ENCODE measurements at places on chromosomes 4 and X.

- DNase-seq = no peak
These were observed 1338.0 kb downstream of the FSTL5 start for GRCh38 chr4:160825644-160826338.

DNA sequence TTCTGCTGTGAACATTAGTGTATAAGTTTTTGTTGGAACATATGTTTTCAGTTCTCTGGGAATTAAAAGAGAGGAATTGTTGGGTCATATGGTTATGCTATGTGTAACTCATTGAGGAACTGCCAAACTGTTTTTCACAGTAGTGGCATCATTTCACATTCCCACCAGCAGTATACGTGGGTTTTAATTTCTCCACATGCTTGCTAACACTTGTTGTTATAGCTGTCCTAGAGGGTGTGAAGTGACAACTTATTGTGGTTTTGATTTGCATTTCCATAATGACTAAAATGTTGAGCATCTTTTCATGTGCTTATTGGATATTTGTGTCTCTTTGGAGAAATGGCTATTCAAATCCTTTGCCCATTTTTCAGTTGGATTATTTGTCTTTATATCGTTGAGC is 13.7 kb downstream of the APELA start:
- no peak for DNase-seq

- no peak for DNase-seq
These were observed 12.3 kb downstream of the LRP2BP start for GRCh38 chr4:185383451-185383850.

GRCh38 chrX:63713526-63713925 is 71.5 kb downstream of the ARHGEF9 start:
- no peak for DNase-seq

DNA sequence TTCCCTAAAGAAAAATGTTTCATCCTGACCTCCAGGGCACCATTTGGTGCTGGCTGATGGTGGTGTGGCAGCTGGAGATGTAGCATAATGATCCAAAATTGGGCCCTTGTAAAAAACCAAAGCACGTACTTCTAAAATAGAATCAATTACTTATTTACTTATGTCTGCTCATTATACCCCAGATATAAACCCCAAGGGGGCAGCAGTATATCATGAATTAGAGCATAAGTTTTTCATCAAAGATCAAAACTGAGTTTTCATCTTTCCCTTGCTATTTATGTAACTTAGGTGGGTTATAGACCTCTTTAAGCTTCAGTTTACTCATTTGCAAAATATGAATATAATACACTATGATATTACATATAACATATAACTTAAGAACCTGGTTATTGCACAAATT is 241.1 kb downstream of the TACR3 start:
- DNase-seq = no peak

DNA sequence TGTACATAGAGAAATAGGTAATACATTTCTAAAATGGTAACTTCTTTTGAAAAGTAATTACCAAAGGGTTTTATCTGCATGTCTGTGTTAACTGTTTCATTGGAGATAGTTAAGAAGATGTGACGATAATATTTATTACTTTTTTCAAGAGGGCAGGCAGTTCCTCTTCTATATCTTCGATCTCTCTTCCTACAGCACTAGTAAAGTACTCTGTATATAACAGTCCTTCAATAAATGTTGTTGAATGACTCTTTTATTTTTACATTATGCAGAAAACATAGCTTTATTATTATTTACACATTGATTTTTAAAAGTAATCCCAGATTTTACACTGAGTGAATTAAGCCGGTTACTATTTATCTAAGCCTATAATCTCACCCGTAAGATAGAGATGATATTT is 51.8 kb downstream of the TMPRSS11E start:
- no peak for DNase-seq

DNA sequence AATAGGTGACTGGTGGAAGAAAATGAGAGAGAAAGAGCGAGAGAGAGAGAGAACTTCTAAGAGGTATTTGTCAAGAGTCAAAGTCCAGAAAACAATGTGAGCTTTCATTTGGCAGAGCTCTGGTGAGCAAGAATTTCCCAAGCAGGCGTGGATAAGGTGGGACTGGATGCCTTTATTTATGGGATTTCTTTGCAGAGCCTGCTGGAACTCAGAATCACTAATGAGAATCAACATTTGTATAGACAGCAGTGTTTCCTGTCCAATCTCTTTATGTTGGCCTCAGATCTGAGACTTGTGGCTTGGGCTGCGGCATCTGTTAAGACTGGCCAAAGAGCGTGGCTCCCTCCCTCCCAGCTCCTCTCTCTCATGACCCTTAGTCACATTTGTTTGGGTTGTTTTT is 67.9 kb upstream of the TBL1X start:
- no peak for DNase-seq

GRCh38 chr4:33881176-33881575 is 2363.1 kb downstream of the ARAP2 start:
- DNase-seq = no peak

DNA sequence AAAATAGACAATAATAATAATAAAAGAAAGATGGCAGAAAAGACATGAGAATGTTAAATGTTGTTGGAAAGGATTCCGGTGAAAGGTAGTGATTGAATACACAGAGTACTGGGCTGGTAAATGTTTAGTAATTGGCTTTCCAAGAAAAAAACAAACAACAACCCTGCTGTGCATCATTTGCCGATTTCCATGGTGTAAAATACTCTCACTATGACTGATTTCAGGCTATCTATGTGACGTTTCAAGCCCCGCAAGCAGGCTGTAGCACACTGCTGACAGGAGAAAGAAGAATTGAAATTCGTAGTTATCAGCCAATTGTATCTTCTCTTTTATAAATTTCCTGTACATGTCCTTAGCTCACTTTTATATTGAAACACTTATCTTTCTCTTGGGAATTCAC is 13.6 kb upstream of the SEPTIN6 start:
- DNase-seq = no peak

- no peak for DNase-seq
These were observed 84.0 kb upstream of the GRPR start for GRCh38 chrX:16039363-16039762.

GRCh38 chr4:110617646-110618580 is 5.0 kb downstream of the PITX2 start:
- DNase-seq = no peak

DNA sequence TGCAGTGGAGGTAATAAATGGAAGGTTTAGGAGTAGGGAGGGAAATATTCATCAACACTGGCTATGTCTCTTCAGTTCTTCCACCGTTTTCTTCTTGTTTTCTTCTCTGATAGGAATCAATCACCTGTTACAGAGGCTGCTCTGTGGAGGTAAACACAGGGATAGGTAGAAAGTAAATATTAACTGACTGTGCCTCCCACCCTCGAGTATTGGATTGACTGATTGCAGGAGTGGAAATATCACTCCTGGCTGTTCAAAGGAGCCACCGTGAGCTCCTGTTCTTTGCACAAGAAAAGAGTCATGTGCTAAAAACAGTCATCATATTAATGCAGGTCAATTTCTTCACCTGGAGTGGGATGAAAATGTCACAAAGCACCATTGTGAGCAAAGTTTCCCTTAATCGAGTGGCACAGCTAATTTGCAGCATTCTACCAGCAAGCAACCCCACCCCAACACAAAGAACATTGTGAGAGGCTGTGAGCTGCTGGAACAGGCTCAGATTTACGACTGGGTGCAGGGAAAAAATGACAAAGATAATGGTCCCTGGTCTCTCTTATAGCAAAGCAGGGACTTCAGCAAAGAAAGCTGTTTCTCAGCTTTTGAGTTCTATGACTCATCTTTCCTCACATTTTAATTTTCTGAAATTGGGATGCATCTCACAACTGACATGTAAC is 113.7 kb upstream of the TSPAN5 start:
- no peak for DNase-seq

DNA sequence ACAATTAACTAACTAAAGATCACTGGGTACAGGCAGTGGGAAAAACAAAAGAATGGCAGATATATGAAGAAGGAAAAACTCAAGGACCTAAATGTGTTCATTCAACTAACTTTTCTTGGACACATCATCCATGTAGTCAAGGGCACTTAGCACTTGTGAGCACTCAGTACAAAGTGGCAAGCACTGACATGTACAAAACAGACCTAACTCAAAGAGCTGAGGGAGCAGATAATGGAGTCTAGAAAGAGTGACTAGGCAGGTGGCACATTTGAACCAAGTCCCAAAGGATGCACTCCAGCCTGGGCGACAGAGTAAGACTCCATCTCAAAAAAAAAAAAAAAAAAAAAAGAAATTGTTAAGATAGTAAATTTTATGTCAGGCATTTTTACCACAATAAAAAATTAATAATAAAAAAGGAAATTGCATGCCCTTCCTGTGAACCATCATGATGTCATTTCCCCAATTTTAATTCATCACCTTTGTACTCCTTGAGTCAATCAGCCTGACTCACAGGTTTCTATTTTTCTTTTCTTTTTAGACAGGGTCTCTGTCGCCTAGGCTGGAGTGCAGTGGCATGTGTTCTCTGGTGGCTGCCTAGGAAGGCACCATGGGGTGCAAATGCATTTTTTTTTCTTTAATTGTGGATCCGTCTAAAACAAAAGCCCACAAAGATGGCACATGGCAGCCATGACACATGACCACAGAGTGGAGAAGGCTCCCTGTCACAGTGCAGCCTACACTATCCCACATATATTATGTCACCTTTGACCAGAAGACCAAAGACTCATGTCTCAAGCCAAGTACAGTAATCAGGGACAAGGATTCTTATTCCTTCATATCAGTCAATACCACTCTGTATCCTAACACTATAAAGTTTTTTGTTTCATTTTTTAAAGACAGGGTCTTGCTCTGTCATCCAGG is 91.9 kb downstream of the CHST7 start:
- no peak for DNase-seq

DNA sequence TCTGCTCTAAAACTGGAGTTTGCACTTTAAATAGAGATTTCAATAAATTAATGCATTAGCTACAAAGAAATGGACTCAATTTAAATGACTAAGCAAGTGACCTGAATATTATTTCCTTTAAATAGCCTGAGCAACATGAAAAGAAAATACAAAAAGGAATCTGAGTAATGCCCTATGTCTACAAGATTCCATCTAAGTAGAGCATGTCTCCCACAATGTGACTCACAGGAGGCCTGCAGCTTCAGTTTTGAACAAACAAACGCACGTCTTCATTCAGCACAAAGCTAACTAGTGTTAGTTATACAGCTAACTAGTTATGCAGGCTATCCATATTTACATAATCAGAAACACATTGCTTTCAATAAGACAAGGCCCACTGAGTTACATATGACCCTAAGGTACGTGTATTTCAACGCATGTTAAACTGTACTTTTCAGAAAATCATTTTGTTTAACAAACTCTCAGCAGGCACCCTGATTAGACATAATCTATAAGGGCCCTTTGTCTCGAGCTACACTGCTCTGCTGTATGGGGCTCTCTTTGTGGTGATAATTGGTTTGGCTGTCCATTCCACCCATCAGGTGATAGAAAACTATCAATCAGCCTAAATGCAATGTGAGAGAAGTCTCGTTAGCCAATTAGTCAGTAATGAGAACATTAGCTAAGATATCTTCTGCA is 116.5 kb downstream of the MAML3 start:
- no peak for DNase-seq

- no peak for DNase-seq
These were observed 39.5 kb downstream of the USP46 start for GRCh38 chr4:52619591-52619931.

DNA sequence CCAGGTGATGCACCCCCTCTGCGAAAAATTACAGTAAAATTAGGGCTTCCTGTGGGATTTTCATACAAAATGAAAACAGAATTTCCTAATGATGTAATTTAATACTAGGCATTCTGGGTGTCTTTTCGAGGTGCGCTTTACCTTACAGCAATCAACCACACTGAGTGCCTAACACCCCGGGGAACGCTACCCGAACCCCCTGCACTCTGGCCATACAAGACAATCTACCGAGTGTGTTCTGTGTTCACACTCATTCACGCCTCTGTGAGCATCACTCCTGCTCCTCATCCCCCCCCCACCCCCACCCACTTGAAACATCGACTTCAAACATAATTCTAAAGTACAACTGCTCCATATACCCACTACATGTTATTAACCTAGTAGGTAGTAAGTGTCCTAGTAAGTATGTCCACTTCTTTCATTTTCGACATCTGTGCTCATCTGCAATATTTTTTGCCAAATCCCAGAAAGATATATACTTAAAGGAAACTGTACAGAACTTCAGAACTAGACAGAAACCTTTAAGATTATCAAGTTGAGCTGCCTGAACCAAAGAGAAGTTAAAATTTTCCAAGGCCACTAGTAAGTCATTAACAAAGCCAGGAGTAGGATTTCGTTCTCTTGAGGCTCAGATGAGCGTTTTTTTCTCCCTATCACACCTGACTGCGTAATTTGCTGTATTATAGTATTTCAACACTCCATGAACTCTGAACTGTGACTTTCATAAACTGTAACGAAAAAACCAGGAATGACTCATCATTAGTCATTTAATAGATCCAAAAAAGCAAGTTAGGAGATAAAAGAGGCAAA is 80.0 kb downstream of the FAT1 start:
- DNase-seq = no peak

DNA sequence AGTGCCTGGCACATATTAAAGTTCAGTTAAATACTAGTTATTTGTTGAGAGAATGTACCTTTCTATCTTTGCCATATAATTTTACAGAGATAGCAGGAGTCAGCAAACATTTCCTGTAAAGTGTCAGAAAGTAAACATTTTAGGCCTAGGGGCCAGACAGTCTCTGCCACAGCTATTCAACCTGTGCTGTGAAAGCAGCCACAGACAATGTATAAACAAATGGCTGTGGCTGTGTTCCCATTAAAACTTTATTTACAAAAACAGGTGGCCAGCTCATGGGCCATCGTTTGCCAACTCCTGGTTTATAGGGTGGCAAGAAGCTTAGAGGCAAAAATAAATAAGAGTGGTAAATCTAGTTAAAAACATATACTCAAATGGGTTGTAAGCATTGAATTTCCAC is 34.0 kb upstream of the BRS3 start:
- DNase-seq = no peak

DNA sequence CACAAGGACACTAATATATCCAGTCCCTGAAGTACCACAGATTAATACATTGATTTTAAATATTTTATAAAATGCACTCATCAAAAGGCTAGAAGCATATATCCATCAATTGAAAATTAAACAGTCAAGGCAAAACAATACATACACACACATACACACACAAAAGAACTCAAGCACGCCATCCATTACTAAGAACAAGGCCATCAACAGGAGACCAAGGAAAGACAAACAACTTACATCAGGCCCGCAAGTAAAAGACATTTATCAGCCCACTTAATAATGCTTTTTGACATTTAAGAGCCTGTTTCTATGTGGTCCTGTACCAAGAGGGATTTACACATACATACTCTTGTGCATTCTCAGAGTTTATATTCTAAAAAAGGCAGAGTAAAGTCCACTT is 50.0 kb upstream of the ZNF827 start:
- no peak for DNase-seq

- DNase-seq = no peak
These were observed 630.0 kb upstream of the TENM3 start for GRCh38 chr4:181613200-181613599.

- no peak for DNase-seq
These were observed 2141.9 kb upstream of the AGA start for GRCh38 chr4:179584101-179584500.

- no peak for DNase-seq
These were observed 15.9 kb downstream of the RGS12 start for GRCh38 chr4:3308691-3309090.

- DNase-seq = no peak
These were observed 67.7 kb downstream of the RHOH start for GRCh38 chr4:40264497-40264896.

Measured in stimulated activated CD4-positive, alpha-beta T cell treated with anti-CD3 and anti-CD28 coated beads, Interleukin-12 subunit alpha, Interleukin-12 subunit beta, amount 100 ng/mL, for 48 hours (primary cell).